ENCODE measurements at places on chromosomes 2 and 18. TPM values are rescaled to one million over a fixed set of nuclear protein-coding genes. Genes with fewer than 3 reads are reported as not detected.

DUSP2 gene
- total RNA-seq: 1.5 TPM

EPAS1 gene
- 200 TPM for total RNA-seq

CHRND gene
- total RNA-seq: not detected

EMILIN2 gene
- total RNA-seq: 17.7 TPM

RAB11FIP5 gene
- 17.9 TPM for total RNA-seq

SLC38A11 gene
- 0.48 TPM for total RNA-seq

SCN1A gene
- total RNA-seq: 0.59 TPM

GALNT13 gene
- total RNA-seq: not detected

GPR55 gene
- not detected for total RNA-seq

CNGA3 gene
- total RNA-seq: not detected

GRCh38 chr2:168165985-168166901 is 81.2 kb downstream of the STK39 start:
- no peak for DNase-seq

- no peak for DNase-seq
Measured at GRCh38 chr2:75560022-75560767, 544 bp downstream of the EVA1A start.

- DNase-seq: no peak
Measured at GRCh38 chr2:226862623-226863022, 26.8 kb downstream of the RHBDD1 start.

DNA sequence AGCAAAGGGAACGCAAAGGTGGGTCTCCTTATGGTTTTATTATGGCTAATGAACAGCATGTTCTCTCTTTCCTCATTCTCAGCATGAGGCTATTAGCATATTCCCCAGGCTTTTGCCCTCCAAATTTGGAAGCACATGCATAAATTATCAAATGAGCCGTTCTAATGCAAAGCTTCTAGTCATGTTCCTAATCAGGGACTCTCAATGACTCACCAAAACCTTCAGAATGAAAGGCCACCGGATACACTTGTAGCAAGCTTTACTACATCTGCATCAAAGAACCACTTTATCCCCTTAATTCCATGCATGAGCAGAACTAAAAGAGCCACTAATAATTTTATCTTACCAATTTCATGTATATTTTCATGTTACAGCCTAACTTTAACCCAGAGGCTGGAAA is 310.5 kb downstream of the LRATD1 start:
- no peak for DNase-seq

DNA sequence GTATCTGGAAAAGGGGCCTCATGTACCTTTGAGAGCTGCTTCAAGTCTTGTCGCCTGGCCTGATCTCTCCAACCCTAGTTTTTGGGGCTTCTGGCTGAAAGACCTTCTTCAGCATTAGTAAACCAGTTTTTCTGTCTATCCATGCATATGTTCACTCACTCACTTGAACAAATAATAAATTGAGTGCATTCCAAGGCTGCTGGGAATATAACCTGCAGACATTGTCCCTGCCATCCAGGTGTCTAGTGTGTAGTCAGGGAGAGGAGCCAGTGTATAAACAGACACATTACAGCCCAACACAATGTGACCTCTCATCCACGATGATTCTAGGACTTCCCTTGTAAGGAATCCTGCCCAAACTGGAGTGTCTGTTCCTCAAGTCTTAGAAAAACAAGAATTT is 262.1 kb downstream of the PRKCE start:
- no peak for DNase-seq

DNA sequence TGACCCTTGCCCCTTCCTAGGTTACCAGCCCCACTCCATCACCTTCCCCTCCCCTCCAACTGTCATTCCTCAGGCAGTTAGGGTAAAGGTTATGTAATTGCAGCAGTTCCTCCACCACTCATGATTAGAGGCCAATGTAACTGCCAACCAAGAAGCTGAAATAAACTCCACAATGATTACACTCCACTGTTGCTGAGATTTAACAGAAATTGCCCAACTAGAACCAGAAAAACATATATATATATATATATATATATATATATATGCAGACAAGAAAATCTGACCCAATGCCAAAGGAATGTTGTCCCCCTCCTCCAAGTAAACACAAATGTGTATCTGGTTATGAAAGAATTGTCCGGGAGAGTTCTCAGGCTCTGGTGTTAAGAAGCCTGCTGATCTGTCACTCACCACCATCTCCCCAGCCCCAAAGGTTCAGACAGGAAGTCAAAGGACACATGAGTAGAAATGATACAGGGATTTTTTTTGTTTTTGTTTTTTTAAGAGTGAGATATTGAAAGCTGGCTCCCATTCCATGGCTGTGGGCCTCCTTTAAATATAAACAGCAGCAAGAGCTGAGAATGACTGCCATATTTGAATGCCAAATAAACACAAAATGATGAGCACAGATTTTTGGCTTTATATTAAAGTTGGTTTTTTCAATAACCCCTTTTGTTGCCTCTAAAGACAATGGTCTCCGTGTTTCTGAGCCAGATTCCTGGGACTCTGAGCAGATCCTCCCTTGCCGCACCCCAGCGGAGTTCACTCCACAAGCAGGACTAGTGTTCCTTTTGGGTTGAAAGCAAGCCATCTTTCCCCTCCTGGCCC is 127.2 kb upstream of the MAPRE2 start:
- DNase-seq: no peak

- no peak for DNase-seq
Measured at GRCh38 chr2:131031431-131031841, 61.8 kb downstream of the FAM168B start.

DNA sequence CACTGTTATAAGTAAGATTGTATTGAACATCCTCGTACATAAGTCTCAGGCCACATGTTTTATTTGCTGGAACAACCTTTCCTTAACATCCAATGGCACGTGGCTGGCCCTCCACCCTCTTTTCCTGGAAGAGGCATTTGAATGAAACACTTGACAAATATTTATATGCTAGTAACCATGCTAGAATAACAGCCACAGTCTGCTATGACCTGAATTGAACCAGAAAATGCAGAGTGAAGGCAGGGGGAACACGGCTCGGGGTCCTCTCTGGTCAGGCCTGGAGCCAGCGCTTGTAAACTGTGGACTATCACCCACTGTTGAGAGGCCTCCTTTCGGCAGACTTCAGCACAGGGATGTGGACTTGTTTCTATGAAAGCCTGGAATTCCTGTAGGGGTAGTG is 198.2 kb upstream of the COPS8 start:
- no peak for DNase-seq

DNA sequence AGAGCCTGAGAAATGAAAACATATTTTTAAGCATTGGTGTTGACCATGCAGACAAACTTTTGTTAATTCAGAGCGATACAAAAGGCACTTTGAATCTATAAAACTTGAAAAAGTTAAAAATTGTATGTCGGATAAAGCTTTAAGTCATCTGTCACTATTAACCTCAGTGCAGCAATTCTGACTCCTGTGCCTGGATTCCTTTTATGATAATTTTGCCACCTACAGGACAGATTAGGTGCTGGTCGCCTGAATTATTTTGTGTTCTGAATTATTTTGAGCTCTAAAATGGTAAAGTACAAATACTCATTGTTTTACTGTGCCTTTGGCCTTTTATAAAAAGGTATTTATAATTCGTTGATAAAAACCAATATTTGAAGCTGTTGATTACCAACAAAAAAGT is 19.4 kb upstream of the RNF138 start:
- DNase-seq: no peak

DNA sequence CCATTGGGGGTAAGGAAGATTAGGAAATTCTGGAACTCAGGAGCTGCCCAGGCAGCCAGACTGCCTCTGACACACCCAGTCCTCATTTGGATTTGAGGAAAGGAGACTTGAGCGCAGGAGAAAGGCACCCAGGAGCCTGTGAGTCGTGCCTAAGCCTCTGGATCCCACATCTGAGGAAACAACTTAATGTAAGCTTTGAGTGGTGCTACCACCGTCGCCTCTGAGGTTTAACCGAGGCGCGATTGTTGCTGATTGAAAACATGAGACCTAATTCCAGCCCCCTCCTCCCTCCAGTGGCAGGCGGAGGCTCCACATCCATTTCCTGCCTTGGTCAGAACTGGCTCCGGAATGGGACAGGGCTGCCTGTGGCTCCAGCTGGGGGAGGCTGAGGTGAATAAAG is 176.7 kb upstream of the PKDCC start:
- DNase-seq: peak; percentile 46

GRCh38 chr18:62187543-62188510 is 772 bp downstream of the RELCH start:
- DNase-seq: peak; percentile 53

DNA sequence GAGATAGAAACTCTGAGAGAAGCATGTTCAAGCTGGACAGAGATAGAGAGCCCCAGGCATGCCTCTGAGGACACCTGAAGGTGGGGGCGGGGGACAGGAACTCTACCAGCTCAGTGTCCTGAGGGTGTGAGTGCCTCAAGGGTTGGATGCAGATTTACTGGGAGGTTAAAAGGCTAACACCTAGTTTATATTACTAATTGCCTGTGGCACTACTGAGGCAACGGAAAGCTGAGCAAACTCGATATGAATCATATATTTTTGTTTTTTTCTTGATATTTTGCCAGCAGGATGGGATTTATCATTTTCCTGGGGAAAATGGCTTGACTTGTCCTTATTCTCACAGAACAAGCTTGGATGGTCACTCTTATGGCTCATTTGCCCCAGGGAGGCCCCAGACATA is 319.5 kb downstream of the ALK start:
- no peak for DNase-seq

- no peak for DNase-seq
Measured at GRCh38 chr18:617970-618504, 21.2 kb downstream of the CLUL1 start.

- DNase-seq: no peak
Measured at GRCh38 chr2:178886006-178886405, 78.8 kb upstream of the TTN start.

GRCh38 chr2:195612611-195613495 is 44.2 kb upstream of the SLC39A10 start:
- DNase-seq: no peak

GRCh38 chr2:144012304-144012703 is 507.6 kb downstream of the ZEB2 start:
- no peak for DNase-seq

DNA sequence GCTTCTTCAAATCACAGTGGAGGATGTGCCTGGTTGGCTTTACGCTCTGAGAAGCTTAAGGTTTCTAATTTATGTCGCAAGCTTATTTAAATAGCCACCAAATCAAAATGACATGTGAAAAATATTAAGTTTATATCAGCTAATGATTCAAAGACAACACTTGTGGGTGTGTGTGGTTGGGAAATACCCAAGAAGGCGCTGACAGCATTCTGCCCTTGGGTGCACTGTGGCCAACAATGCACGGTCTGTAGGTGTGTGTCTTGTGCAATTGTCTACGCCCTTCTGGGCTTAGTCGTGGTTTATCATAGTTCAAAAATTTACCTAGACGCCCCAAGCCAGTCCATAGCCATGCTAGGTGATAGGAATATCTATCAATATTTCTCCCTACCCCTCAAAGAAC is 60.9 kb downstream of the KCTD1 start:
- DNase-seq: no peak

- peak; percentile 74 for DNase-seq
Measured at GRCh38 chr2:227415538-227416424, 28.0 kb upstream of the SCYGR1 start.

DNA sequence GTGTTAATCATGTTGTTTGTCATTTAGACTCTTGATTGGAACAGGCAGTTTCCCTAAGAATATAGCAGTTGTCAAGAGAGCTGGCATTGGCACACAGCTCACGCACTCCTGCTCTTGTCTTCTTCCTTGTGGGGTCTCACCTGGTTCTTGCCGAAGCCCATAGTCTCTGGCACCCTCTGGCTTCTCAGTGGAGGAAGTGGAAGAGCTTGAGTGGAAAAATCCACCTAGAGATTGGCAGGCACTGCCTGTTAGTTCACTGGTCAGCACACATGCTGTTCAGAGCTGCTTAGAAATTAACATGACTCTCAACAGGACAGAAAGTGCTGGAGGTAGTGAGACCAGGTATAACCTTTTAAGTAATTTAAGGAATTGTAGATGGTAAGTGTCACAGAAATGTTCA is 28.3 kb downstream of the SCTR start:
- DNase-seq: no peak

GRCh38 chr18:22211657-22212056 is 42.3 kb downstream of the GATA6 start:
- DNase-seq: no peak

- DNase-seq: no peak
Measured at GRCh38 chr2:149677416-149677815, 89.8 kb upstream of the MMADHC start.

Data from Right ventricle myocardium superior (tissue), 1 donor.